ENCODE measurements at places on chromosomes 16 and 17.

- DNase-seq: no peak
Measured at GRCh38 chr16:47213761-47214440, 70.2 kb upstream of the NETO2 start.

GRCh38 chr16:80914379-80915078 lies 92.2 kb downstream of the CMC2 start:
- DNase-seq: no peak

- no peak for DNase-seq
Measured at GRCh38 chr17:17088541-17089525, 46.6 kb downstream of the MPRIP start.

- DNase-seq: peak; percentile 26
Measured at GRCh38 chr16:66270333-66270927, 96.1 kb upstream of the CDH5 start.

GRCh38 chr16:3252967-3253366 lies 3.5 kb downstream of the MEFV start:
- no peak for DNase-seq

DNA sequence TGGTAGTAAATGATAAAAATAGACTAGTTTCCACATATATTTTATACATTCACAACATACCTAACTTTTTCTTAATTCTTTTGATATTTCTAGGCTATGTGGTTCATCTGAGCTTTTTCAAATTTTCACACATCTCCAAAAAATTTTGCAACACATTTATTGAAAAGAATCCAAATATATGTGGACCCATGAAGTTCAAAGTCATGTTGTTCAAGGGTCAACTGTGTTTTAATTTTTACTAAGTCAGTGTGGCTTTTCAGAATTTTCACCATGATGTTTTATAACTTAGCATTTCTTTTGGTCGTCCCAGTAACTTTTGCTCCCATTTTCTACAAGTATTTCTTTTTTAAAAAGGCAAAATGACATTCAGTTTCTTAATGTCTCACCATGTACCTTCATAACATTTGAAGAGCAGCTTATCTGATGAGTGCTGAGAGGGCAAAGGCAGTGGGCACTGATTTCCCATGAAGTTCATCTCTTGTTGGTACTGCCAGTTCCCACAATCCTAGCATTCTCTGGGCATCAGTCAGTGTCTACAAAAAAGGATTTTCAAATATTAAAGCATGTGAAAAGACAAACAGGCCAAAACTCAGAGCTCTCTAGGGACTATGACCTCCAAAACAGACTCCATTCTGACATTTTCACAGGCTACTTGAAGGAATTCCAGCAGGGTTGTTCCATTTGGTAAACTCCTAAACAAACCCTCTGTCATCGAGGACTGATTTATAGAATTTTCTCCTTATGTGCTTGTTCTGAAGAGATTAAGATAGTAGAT lies 80.3 kb downstream of the MRTFB start:
- DNase-seq: no peak

GRCh38 chr17:73841431-73842060 lies 197.3 kb upstream of the SDK2 start:
- DNase-seq: no peak

- DNase-seq: no peak
Measured at GRCh38 chr16:54405478-54405877, 118.9 kb upstream of the IRX3 start.

All from CD4-positive, alpha-beta T cell treated with Interferon alpha-2 for 1 hour (primary cell).